NCI-H1048 (cell line): ENCODE measurements at places on chromosomes 16 and 17.

GRCh38 chr17:57260325-57261083 lies 4.2 kb downstream of the MSI2 start:
- DNase-seq: no peak

DNA sequence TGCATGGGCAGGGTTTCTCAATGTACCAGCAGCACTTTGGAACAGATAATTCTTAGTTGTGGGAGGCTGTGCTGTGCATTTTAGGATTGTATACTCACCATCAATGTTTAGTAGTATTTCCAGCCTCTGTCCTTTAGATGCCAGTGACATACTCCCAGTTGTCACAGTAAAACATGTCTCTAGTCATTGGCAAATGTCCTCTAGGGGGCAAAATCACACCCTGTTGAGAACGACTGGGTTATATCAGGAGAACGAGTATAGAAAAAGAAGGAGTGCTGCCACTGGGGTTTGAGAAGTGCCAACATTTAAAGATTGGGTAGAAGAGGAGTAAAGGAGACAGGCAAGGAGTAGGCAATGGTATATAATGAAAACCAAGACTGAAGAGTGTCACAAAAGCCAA lies 37.9 kb upstream of the SMIM36 start:
- no peak for DNase-seq

- no peak for DNase-seq
Observed at GRCh38 chr16:64704386-64704785, 417.5 kb downstream of the CDH11 start.

- DNase-seq: no peak
Observed at GRCh38 chr16:17416461-17417311, 54.1 kb downstream of the XYLT1 start.

DNA sequence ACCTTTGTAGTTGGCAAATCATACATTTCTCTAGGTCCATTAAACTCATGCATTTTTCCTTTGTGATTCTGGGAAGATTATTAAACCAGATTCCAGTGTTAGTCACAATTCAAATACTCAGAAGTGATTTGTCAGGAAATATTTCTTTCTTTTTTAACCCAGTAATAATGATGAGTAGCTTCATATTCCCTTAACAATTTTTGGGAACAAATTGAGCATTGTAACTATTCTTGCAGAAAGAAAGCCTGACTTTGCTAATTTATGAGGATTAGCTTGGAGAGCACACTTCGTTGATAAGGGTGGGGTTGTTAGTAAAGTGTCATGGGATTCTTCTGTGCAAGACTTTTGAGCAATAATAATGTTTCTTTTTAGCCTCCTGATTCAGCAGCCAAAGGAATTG lies 18.7 kb upstream of the KRT24 start:
- DNase-seq: no peak

GRCh38 chr16:11051879-11052808 lies 107.8 kb downstream of the CLEC16A start:
- DNase-seq: no peak

DNA sequence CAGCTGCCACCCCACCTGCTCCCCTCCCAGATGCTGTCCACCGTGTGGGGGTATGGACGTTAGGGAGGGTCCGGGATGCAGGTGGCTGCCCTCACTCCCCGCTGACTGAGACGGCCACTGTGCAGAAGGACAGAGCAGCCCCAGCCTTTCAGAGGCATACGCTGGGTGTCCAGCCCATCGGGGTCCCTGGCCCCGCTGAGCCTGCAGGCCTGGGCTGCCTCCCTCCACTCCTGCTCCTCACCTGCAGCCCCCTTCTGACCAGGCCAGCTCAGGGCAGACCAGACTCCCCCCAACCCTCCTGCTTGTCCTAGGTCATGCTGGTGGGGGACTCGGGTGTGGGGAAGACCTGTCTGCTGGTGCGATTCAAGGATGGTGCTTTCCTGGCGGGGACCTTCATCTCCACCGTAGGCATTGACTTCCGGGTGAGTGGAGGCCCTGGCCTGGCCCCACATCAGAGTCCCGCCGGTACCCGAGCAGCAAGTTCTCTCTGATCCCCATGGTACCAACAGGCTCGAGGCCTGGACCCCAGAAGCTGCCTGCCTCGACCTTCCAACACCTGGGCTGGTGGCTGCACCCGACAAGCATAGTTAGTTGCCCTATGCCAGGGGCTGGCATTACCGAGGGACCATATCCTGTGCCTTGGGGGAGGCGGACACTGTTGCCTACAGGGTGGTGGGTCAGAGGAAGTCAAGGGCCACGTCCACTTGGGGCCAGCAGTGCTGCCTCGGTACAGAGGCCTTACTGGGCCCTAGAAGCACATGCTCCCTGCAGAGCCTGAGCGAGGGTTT lies 1.4 kb downstream of the RAB26 start:
- DNase-seq: no peak

- no peak for DNase-seq
Observed at GRCh38 chr16:404971-405486, 3.3 kb downstream of the DECR2 start.

- no peak for DNase-seq
Observed at GRCh38 chr17:42096360-42097111, 1.7 kb downstream of the ZNF385C start.

DNA sequence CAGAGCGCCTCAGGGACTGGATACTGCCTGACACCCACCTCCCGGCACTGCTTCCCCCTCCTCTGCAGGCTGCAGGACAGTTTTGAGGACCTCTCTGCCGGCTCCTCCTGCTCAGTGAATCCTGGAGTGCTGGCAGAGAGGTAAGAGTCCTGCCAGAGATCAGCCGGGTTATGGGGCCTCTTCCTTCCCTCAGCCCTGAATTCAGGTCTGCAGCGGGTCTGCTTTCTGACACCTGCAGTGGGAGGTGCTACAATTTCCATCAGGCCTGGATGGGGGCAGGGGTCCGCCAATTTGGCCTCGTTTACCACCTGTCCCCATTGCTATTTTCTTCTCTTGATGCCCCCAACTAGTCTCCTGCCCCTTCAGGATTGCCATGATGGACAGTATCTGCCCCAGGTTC lies 3.0 kb upstream of the NEURL4 start:
- DNase-seq: no peak

DNA sequence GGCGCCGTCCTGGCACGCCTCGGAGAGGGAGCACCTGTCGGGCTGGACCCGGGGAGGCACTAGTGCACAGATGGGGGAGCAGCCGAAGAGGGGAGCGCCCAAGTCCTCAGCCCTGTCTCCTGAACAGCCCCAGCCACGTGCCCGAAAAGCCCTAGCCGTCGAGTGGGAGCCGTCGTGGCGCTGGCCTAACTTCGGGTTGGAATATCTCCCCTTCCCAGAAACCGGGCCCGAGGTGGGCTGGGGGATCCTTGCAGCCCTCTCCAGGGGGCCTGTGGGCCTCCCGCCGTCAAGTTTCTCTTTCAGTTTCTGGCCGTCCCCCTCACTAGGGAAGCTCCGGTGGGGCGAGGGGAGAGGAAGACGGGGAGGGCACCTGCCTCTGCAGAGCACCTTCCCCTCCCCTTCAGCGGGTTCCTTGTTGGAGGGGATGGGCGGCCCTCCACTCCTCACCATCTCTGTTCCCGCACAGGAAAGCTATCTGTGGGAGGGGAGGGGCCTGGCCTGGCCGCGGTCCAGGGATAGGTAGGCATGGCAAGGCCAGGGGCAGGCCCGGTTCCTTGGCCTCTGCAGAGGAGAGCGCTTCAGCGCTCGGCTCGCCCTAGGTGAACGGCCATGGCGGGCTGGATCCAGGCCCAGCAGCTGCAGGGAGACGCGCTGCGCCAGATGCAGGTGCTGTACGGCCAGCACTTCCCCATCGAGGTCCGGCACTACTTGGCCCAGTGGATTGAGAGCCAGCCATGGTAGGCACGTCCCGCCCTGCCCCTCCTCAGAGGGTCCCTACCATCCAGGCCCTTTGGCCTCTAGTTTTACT lies 709 bp downstream of the STAT5A start:
- no peak for DNase-seq

- no peak for DNase-seq
Observed at GRCh38 chr17:78896091-78896833, 6.7 kb downstream of the CEP295NL start.

- DNase-seq: no peak
Observed at GRCh38 chr17:65301184-65301583, 164.0 kb downstream of the RGS9 start.
